ENCODE measurements at places on chromosomes 7 and 10. TPM values are rescaled to one million over a fixed set of nuclear protein-coding genes. Genes with fewer than 3 reads are reported as not detected.

GRCh38 chr7:111031916-111032315 is 59.0 kb upstream of the LRRN3 start:
- no peak for DNase-seq

DNA sequence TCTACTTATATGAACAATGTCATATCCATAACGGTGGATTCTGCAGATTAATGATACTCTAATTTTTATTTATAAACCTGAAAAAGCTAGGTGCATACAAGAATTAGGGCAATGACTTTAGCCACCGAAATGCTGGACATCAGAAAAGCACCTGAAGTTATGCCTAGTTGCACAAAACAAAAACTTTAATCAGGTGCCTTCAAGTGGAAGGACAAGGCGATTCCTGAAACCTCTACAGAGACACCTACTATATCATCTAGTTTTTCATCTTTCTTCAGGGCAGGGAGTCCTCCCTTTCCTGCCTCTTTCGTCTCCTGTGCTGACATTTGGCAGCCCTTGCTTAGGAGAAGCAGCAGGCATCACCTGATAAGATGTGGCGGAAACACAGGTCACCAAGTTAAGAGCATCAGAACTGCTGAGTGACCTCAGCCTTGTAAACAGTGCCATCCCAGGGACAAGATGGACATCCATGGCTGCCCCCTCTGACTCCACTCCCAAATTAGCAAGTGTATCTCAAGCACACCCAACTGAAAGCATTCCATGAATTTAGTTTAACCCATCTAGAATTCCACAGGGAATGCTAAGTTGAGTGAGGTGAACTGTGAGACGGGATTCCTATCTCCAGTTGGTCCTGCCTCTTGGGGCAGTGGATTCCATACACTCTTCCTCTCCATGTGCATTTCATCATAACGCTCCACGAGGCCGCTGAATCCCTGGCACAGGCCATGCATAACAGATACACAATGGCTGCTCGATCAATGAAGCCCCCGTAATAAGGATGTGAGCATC is 5.8 kb downstream of the ITPRIP start:
- DNase-seq: no peak

- no peak for DNase-seq
These were observed 83.5 kb downstream of the SGMS1 start for GRCh38 chr10:50540069-50540825.

- DNase-seq: no peak
These were observed 86.5 kb upstream of the NPVF start for GRCh38 chr7:25314731-25315267.

The LDB3 gene
- total RNA-seq: 7.1 TPM

DNA sequence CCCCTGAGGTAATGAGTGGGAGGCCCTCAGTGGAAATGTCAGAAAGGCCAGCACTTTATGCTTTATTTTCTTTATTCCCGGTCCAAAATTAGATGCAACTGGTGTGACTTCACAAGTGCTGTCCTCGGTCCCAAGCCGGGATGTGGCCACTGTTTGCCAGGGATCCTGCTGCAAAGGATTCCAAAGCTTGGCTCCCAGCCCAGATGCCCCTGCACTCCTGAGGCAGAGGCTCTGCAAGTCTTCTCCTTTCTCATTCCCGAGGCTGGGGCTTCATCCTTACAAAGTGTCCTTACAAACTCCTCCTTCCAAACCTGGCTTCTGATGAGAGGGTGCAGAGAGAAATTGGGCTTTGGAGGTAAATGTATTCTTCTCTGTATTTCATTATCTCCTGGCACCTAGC is 544.3 kb upstream of the DPP6 start:
- DNase-seq: no peak

The AMPH gene
- 15.3 TPM for total RNA-seq

The GIMAP2 gene
- 18.8 TPM for total RNA-seq

The NPM3 gene
- 30.6 TPM for total RNA-seq

The SPRN gene
- total RNA-seq: 0.74 TPM

GRCh38 chr10:97850446-97850845 is 803 bp downstream of the GOLGA7B start:
- DNase-seq: no peak

GRCh38 chr10:75911426-75911825 is 480.0 kb downstream of the LRMDA start:
- DNase-seq: no peak

The FAM25G gene
- not detected for total RNA-seq

GRCh38 chr7:55198634-55199392 is 166.3 kb upstream of the LANCL2 start:
- DNase-seq: no peak

DNA sequence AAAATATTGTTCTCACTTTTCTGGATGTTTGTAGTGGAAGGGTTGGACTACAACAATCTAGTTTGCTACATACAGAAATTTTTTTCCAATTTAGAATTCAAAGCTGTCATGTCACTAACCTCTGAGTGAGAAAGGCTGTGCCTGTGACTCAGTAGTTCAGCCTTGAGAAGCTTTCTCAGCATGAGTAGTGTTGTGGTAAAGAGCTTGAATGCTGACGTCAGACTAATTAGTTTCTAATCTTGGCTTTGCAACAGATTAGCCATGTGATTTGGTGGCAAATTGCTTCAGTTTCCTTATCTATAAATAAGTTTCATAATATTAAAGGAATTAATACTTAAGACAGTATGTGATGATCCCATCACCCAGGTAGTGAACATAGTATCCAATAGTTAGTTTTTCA is 83.8 kb downstream of the ABCA13 start:
- no peak for DNase-seq

The PSD gene
- 38.4 TPM for total RNA-seq

The NUTM2D gene
- 1.5 TPM for total RNA-seq

DNA sequence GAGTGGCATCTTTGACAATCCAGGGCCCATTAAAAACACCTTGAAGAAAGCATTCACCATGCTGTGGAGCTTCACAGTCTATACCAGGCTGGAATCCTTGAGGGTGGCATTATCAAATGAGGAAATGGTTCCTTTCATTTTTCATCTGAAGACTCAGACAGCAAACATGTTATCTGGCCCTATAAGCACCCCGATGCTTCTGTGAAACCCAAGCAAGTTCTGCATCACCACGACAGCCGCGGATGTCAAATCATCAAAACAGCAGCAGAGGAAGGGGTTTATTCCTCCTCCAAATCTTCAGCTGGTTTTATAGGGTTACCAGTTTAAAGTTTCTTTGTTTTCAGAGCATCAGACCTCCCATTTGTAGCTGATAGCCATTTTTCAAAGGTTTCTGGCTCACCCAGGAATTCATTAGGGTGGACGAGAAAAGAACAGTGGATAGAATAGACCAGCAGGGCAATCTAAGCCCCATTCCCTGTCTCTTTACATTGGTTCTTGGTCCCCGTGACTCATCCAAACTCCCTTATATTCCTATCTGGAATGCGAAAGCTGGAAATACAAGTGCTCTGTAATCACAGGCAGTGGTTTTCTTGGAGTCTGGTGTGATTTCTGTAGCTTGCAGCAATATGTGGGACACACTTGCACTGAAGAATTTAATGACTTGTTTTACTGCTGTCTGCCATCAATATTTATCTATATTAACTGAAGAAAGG is 217.9 kb downstream of the SKAP2 start:
- DNase-seq: no peak

GRCh38 chr10:128896116-128896795 is 570.8 kb upstream of the MGMT start:
- DNase-seq: peak; percentile 77

GRCh38 chr7:2037808-2038522 is 194.8 kb downstream of the MAD1L1 start:
- peak; percentile 67 for DNase-seq

All from urinary bladder (tissue), 4 donors.